ENCODE measurements at places on chromosomes 7 and 10.

DNA sequence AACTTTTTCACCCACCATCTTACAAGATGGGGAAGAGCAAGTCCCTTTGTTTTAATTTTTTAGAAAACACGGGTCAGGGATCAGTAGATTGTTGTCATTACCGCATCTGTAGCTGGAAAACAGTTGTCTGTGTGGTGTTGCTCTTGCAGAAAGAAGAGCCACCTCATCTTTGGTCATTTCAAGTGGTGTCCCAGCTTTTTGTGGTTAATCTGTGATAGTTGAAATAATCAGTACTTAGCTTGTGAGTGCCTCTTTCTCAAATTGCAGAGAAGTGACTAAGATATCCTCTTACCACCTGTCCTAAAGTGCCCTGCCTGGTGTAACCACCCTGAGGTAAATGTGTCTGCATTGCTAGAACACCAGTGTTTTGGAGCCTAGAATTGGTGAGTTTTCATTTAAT, 5.5 kb downstream of the PRPF18 start:
- no peak for DNase-seq

GRCh38 chr10:52335665-52336064, 21.6 kb downstream of the DKK1 start:
- DNase-seq: no peak

DNA sequence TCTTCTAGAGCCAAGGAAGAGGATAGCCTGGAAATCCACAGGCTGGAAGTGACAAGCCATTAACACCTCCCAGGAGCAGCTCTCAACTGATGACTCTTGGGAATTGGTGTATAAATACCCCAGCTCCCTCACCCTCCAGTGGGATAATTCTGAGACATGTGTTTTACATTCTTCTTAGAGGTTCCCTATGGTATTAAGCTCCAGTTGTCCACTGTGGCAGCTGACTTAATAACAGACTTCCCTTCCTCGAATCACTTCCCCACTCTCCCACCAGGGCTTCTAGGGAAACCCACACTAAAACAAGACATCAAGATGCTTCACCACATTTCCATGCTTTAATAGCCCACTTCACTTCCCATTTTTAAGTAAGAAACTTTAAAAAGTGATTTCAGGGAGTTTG, 47.2 kb downstream of the FAM107B start:
- no peak for DNase-seq

- DNase-seq: no peak
Measured at GRCh38 chr7:31047313-31048146, 4.6 kb upstream of the ADCYAP1R1 start.

DNA sequence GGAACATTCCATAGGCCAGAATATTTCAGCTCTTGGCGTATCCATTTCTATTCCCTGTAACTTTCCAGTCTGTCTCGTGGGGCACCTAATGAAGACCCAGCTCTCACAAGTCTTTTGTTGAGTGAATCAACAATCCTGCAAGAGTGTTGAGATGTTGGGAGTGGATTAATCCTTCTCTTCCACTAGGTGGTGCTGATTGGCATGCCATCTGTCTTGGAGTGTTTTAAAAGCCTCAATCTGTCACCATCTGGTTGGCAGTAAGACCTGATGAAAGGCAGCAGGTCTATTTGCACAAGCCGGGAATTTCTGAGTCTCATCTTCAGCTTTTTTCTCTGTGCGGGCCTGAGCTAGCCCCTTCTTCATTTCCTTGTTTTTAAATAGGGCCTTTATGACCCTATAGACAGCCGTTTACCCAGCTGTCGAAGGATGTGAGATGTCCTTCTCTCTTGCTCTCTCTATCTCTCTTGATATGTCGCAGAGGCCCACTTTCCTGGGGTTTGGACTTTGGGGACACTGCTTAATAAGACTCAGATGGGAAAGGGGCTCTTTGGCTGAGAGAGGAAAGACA, 180.5 kb downstream of the ZNF365 start:
- peak; percentile 77 for DNase-seq

GRCh38 chr7:41538810-41539724, 163.8 kb downstream of the INHBA start:
- DNase-seq: peak; percentile 64

GRCh38 chr7:112423987-112424386, 26.3 kb upstream of the IFRD1 start:
- no peak for DNase-seq

DNA sequence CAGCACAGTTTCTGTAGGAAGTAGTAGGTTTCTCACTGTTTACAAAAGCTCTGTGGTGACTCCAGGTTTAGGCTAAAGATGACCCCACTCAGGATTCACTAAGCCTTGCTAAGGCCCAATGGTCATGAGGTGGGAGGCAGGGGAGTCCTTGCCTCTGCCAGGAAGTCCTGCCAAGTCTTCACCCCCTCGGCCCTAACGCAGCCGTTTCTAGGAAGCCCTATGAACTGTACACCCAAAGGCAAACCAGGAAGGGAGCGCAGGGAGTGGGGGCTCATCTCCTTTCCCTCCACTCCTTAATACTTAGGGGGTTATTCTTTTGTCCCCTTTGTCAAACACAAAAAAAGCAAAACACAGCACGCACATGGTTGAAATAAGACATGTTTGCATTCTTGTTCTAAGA, 64.6 kb downstream of the CTBP2 start:
- no peak for DNase-seq

DNA sequence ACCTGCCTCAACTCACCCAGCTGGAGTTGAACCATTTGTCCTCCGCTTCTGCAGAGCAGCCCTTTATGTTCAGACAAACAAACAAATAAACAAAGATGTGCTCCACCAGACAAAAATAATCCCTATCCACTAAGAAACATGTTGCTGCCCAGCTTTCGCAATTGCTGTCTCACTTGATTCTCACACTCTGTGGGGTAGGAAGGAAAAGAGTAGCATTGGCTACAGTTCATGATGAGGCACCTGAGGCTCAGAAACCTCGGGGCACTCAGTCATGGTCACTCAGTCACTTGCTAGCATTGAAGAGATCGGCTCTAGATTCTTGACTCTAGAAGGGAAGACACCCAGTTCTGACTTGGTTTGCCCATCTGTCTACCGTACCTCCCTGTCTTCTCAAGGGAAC, 88.0 kb upstream of the ZMIZ1 start:
- DNase-seq: no peak

- no peak for DNase-seq
Measured at GRCh38 chr7:126303926-126304325, 948.8 kb downstream of the GRM8 start.

GRCh38 chr7:40489844-40490602, 355.2 kb downstream of the SUGCT start:
- no peak for DNase-seq

GRCh38 chr7:22051886-22052673, 106.4 kb upstream of the CDCA7L start:
- peak; percentile 33 for DNase-seq

- DNase-seq: no peak
Measured at GRCh38 chr10:72338180-72338579, 16.5 kb downstream of the DNAJB12 start.

GRCh38 chr7:87188930-87189329, 30.6 kb downstream of the TMEM243 start:
- DNase-seq: no peak

- no peak for DNase-seq
Measured at GRCh38 chr10:45255706-45256105, 59.7 kb downstream of the OR13A1 start.

DNA sequence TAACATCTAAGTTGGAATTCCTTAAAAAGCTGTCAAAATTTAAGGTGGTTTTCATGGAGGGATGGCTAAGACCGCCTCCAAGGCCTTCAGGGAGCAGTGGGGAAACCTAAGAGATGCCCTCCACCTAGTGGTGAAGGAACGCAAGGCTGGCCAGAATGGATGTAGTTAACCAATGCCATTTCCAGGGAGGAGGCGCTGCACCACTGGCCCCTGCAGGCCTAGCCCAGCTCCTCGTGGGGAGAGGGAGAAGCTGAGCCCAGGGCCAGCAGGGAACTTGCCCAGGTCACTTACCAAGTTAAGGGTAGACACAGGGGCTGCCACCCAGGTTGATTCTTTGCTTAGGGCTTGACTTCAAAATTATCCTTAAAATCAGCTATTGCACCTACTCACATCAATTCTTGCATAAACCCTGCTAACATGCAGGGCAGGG, 32.0 kb downstream of the FIGNL1 start:
- DNase-seq: peak; percentile 96

- DNase-seq: no peak
Measured at GRCh38 chr10:33832124-33832787, 497.8 kb upstream of the NRP1 start.
